ENCODE measurements at places on chromosomes 2 and 18.

- no peak for DNase-seq
Measured at GRCh38 chr2:199488772-199489400, 31.1 kb upstream of the SATB2 start.

- no peak for DNase-seq
Measured at GRCh38 chr2:57432528-57432927, 614.1 kb upstream of the VRK2 start.

DNA sequence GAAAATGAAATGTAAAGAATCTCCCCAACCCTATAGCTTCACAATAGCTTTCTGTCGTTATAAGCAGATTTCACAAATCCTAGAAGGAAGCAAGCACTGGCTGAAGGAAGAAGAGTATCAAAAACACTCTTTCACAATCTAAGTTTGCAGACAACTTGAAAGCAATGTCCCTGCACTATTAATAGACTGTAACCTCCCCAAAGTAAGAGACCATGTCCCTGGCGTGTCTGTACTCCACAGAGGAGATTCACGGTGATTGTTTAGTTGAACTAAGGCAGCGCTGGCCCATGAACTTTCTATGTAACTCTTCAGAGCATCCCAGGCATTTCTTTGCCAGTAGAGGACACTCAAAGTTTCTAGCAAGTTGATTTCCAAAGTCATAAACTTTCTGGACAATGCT lies 128.0 kb upstream of the HNRNPA3 start:
- no peak for DNase-seq

- no peak for DNase-seq
Measured at GRCh38 chr2:68089961-68090360, 27.2 kb upstream of the C1D start.

DNA sequence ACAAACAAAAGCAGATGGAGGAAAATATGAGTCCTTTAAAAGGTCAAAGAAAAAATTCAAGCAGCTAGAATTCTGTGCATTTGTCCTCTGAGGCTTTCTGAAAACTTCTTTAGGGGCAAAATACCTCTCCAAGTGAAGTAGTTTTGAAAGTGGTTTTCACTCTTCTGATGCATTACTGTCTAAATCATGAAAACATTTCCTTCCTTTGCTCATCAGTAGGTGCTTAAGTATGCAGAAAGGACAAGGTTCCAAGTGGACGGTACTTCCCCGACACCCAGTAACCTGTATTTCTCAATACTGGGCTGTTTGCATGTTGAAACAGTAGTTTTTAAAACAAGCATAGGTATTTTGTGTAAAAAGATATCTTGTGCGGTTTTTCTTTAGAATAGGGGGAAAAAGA lies 189.1 kb upstream of the ERBB4 start:
- no peak for DNase-seq

GRCh38 chr2:236604575-236605344 lies 35.1 kb downstream of the ACKR3 start:
- DNase-seq = no peak

DNA sequence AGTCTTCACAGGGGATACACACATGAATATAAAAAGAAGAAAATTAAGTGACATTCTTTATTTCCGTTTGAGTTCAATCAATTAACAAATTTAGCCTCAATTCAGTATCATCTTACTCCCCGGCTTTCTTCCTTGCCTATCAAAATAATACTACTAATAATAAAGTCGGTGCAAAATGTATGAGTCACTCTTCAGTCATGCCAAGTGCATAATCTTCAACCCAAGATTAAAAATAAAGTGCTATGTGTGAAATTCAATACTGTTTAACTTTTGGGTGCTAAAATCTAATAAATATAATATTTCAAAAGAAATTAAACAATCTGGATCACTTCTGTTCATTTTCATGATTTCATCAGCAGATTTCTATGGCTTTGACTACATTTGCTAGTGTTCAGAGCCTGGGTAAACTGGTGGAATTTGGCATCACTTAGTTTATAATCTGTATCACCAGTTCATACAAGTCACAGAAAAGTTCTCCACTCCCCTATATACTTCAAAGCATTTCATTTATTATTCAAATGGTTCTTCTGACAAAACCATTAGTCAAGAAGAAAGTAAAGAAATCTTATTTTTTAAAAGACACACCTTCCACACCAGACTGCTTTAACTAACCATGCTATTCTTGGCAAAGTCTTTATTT lies 183.6 kb downstream of the THADA start:
- DNase-seq = no peak

DNA sequence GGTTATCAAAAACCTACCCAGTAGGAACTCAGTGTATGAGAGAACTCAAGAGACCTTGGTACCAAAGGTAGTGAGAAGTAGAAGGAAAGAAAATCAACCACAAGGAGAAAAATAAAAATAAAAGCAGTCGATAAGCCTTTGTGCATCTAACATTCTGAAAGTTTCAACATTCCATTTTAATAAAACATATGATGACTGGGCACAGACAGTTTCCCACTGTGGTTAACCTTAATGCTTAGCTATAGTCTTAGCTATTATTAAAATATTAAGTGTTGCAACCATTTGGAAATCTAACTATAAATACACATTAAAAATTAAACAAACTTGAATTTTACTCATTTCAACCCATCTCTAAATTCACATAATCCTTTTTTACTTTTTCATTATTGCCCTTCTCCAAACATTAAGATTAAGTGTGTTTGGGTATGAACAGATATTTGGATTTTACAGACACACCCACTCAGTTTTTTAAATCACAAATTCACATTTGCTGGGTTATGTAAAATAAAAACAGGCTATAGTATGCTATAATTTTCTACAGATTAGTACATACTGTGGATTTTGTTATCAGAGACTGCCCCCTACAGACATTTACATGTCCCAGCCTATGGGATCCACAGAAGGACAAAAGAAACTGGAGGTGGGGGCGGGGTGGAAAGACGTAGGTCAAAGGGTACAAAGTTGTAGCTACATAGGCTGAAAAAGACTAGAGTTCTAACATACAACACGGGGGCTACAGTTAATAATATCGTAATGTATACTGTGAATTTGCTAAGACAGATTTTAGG lies 32.8 kb downstream of the SRBD1 start:
- no peak for DNase-seq

DNA sequence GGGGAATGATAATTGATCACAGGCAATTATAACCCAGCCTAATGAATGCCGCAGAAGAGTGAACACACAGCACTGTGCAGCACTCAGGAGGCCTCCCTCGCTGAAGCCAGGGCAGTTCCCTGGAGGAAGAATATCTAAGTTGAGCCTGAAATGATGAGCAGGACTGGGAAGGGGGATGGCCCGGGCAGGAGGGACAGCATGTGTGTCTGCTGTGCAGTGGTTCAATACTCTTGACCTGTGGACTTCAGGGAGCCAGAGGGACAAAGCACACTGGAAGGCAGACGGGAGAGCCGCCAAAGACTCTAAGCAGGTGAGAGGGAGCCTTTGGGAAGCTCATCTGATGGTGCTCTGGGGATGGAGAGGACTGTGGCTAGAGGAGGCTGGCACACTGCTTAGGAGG lies 62.6 kb downstream of the ARHGEF4 start:
- DNase-seq = no peak
